ENCODE measurements at places on chromosomes 1 and 21.

DNA sequence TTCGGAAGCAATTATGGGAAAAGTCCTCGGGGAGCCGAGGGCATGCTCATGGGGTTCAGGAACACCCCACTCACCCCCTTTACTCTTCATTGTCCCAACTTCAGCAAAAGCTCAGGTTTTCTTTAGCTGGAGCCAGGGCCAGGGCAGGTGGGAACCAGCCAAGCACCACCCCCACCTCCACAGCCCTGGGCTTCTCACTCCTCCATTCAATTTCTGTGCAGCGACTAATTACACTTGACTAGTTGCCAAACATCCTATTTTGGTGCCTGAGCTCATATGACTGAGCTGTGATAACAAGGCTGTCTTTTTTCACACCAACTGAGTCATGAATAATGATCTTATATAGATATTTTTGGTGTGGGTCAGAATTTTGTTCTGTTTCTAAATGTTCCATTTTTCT, 257.2 kb upstream of the AJAP1 start:
- no peak for DNase-seq

DNA sequence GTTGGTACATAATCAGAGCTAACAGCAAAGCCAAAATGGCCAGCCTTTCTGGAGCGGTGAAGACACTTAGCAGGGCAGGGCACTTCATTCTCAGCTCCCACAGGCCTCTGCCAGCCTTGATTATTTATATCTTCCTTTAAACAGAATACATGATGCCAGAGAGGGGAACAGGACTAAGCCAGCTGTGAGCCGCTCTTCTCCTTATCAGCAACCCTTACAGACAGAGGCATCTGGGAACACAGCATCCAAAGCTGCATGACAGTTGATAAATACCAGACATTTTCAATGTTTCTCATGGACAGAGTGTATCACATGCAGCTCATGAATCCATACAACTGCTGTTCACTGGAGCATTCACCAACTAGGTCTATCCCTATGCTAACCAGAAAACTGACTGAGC, 29.1 kb downstream of the DNAJC11 start:
- no peak for DNase-seq

DNA sequence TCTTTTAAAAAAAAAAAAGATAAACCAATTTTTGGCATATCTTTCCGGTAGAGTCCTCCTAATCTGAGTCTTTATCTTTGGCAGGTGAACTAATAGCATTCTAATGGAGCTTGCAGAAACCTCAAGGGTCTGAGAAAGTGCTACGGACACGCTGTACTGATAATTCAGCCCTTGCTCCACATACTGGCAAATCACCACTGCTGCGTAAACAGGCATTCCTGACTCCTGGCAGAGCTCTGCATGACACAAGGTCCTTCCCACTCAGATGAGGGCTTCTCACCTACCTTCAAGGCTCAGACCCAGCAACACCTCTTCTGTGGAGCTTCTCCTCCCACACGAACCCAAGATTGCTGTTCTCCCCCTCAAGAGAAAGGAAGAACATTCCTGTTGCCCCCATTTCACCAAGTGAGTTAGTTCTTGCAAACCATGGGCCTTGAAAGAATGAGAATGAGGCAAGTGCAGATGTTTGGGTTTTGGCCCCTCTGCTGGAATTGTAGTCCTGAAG, 48.0 kb downstream of the LYST start:
- DNase-seq: no peak

DNA sequence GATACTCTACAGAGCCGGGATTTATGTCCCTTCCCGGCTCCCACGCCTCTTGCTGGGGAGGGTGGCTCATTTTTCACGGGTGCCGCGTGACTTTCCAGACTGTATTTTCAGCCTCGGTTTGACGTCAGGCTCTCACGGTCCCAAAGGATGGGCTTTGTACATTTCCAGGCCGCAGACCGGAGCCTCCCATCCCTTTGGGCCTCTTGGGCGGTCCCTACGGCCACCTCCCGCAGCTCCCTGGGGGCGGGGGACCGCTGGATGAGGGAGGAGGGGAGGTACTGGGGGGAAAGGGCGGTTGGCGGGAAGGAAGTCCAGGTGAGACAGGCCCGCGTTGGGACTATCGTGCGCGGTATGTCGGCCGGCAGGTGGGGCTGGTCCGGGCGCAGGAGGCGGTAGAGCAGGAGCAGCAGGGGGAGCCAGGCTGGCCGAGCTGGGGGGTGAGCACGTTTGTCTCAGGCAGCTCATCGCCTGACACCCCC, 17.9 kb downstream of the UBL4B start:
- DNase-seq: no peak

DNA sequence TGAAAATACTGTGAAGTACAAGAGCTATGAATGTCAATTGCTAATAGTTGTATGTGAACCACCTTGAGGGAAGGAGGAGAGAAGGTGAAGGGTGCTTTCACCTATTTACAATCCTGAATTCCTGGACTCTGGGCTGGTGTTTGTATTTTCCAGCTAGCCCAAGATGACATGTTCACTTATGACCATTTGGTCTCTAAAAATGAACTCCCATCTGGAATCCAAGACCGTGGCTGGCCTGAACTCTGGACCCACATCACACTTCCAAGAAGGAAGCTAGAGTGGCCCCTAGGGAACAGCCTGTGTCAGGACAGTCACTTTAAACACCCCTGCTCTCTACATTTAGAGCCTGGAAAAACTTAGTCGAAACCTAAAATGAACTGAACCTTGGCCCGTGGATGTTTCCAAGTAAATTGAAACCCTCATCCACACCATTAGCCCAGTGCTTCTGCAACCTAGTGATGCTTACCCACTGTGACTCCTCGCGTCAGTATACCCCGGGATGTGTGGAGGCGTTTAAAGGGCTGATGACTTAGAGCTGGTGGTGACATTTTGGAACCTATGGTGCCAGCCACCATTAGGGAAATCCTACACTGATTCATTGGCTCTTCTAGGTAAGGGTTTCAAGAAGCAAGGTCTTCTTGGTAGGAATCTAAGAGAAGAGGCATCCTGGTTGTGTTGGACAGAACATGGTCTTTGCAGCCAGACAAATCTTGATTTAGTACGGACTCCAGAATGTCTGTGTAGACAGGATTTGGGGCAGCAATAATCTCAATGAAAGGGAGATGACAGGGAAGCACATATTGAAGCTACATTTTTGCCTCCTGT, 171.5 kb upstream of the IRF2BP2 start:
- no peak for DNase-seq

GRCh38 chr1:121518726-121519041, 333.9 kb downstream of the SRGAP2C start:
- no peak for DNase-seq

DNA sequence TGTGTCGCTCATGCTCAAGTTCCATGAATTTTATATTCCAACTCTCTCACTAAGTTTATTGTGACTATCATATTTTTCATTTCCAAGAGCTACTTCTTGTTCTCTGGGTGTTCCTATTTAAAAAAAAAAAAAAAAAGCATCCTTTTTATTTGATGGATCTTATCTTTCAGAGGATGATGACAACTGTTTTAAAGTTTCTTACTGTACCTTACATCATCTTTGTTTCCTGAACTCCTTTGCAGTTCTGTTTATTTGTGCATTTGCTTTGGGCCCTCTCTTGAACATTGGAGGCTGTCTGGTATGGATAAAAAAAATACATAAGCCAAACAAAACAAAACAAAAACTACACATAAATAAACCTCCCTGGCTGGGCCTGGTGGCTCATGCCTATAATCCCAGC, 32.1 kb upstream of the FAM20B start:
- DNase-seq: no peak

DNA sequence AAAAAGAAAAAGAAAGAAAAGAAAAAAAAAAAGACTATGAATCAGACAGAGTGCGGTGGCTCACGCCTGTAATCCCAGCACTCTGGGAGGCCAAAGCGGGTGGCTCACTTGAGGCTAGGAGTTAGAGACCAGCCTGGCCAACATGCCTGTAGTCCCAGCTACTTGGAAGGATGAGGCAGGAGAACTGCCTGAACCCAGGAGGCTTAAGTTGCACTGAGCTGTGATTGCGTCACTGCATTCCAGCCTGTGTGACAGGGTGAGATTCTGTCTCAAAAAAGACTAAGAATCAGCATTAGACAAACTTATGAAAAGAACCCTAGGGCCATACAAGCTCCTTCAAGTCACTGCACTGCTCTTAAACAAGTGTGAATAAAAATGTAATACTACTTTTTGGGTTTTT, 16.9 kb downstream of the PSMB4 start:
- no peak for DNase-seq

GRCh38 chr1:2355373-2356261, 35.7 kb downstream of the MORN1 start:
- no peak for DNase-seq

DNA sequence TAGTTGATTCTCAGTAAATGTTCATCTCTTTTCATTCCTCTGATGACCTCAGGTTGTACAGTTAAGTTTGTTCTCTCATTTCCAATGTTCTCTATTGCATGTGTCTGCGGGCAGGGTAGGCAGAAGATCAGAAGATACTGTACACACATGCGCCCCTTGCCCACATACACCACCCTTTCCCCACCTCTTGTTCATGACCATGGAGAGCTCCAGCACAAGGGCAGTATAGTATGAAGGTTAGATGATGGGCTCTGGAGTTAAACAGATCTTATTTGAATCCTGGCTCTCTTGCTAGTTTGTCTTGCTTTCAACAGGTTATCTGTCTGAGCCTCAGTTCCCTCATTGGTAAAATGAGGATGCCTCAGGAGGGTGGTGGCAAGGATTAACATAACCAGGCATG, 17.8 kb upstream of the PLD5 start:
- no peak for DNase-seq

- DNase-seq: no peak
Measured at GRCh38 chr1:21206117-21206516, 29.4 kb upstream of the EIF4G3 start.

DNA sequence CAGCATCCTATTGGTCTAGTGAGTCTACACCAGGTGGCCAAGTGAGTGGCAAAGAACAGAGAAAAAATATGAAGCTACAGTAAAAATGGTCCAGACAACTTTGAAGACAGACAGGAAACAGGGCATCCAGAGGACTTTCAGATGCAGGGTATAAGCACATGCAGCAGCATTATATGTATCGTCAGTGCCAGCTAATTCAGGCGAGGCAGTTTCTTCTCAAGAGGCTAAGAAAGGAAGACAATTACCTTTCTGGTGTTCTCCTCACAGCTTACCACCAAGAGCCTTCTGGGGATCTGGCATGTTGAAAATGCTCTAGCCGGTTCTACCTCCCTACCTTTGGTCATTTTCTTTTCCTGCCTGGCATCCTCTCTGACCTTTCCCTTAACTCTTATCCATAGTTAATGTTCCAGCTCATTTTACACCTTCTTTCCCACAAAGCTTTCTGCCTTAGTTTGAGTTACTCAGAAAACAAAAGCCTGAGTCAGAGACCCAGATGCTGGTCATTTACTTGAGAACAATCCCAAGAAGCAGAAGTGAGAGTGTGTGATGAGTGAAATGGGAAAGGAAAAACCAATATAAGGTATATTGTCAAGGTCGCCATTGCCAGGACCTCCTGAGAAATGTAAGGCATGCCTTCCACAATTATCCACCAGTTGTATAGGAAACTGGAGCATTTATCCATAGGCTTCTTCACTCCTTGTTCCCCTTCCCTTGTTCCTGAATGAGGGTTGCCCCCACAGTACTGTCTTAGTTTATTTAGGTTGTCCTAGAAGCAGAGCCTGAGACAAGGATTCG, 444.1 kb downstream of the PLPP3 start:
- no peak for DNase-seq

GRCh38 chr1:92662048-92662447, 122.9 kb downstream of the EVI5 start:
- no peak for DNase-seq

All from GDM1 (cell line).